Activated CD4-positive, CD25-positive, alpha-beta regulatory T cell treated with anti-CD3 and anti-CD28 coated beads, Interleukin-2, amount 50 U/mL, for 16 hours (primary cell): ENCODE measurements at places on chromosomes 3 and 15.

- peak; percentile 41 for DNase-seq
Observed at GRCh38 chr15:91853511-91853947, at the start of gene SLCO3A1. TSS of gene SLCO3A1 (plus strand) at chr15:91853708.

DNA sequence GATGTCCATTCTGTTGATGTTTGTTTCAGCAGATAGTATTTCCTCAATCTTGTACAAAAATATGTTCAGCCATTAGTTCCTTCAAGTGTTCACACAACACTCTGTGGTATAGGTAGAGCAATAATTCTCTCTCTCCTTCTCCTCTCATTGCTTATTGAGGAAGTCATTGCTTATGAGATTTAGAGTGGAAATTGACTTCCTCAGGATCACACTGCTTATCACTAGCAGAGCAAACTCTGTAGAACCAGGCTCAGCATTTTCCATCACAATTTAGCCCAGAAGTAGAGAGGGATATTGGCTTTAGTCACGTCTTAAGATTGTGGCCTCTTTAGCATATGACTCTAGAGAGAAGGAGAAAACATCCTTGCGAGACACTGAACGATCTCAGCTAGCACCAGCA is 31.2 kb downstream of the RAB11A start:
- DNase-seq, result no peak

GRCh38 chr3:59150039-59150438 is 100.2 kb upstream of the CFAP20DC start:
- no peak for DNase-seq

DNA sequence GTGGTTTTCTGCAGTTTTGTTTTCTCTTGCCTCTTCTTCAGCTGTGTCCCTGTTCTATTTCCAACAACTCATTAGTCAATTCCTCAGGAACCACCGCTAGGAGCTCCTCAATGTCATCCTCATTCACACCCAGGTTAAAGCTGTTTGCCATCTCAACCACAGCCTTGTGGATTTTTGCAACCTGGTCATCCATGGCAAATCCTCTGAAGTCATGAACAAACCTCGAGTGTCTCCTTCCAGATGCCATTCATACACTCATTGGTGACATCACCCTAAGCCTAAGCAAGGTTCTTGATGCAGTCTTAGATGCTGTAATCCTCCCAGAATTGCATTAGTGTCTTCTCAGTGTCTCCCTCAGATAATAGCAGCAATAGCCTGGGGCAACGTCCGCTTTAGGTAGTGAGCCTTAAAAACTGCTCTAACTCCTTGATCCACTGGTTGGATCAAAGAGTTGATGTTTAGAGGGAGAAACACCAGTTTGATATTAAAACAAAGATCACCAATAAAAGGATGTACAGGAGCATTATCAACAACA is 31.5 kb upstream of the ZNF502 start:
- no peak for DNase-seq

- DNase-seq, result no peak
Observed at GRCh38 chr3:64271631-64272030, 46.4 kb upstream of the PRICKLE2 start.

- DNase-seq, result no peak
Observed at GRCh38 chr3:88230638-88231037, 80.9 kb downstream of the C3orf38 start.

DNA sequence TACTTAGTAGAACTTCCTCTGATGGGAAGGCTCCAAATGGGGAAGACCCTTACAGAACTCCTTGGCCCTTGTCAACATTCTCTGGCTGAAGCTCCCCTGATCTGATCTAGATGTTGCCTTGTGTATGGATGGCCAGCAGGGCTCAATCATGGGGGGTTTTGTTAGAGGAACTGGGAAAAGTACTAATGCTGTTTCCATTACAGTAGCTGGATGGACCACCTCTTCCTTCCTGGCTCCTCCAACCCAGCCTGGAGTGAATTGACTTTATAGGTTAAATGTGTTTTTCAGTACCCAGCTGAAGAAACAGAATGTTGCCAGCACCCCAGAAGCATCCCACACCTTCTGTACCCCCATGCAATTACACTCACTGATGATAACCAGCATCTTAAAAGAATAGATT is 22.7 kb upstream of the CLEC3B start:
- DNase-seq, result no peak

GRCh38 chr15:85312486-85312885 is 67.9 kb upstream of the AKAP13 start:
- DNase-seq, result no peak

DNA sequence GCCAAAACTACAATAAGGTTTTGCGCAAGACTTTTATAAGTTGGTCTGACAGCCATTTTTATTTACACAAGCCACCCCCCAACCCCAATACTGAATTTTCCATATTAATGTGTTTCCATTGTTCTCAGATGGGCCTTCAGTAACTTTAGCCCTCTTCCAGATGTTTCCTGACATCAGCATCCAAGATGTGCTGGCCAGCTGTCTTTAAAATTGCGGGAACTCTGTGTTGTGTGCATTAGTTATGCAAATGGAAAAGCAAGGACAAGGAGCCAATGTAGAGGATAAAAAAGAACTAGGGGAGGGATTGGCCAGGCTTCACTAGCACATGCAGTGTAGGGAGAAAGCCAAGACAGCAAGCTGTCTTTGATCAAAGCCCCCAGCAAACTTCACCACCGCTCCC is 45.4 kb downstream of the COMMD2 start:
- DNase-seq, result no peak

DNA sequence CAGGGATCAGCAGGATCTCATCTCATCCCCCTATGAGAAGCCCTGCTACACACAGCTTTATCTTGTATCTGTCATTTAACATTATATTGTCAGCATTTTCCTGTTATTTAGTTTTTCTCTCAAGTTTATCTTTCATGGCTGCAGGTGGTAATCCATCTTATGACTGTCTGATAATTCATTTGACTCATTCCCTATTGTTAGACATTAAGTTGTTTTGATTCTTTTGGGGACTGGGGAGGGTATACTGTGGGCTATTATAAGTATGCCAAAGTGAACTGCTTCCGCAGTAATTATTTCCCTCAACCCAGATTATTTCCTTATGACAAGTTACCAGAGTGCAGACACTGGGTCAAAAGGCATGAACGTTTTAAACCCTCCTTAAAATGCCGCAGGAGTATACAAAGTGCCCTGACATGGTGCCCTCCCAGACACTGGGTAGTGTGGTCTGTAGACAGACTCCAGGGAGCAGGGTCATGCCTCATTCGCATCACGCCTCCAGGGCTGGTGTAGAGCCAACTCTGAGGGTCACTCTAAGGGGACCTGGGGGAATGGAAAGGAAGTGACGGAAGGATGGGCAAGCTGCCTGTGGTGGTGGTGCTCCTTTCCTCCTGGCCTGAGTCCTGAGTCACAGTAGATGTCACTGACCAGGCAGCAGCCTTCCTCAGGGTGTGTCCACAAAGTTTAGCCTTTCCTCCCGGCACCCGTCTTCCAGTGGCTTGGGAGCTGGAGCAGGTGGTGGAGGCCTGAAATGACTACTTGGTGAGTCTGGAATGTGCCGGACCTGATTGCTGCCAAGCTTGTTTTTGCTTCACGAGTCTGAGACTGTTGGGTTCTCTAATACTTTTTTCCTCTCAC is 11.6 kb downstream of the GPR160 start:
- DNase-seq, result no peak

DNA sequence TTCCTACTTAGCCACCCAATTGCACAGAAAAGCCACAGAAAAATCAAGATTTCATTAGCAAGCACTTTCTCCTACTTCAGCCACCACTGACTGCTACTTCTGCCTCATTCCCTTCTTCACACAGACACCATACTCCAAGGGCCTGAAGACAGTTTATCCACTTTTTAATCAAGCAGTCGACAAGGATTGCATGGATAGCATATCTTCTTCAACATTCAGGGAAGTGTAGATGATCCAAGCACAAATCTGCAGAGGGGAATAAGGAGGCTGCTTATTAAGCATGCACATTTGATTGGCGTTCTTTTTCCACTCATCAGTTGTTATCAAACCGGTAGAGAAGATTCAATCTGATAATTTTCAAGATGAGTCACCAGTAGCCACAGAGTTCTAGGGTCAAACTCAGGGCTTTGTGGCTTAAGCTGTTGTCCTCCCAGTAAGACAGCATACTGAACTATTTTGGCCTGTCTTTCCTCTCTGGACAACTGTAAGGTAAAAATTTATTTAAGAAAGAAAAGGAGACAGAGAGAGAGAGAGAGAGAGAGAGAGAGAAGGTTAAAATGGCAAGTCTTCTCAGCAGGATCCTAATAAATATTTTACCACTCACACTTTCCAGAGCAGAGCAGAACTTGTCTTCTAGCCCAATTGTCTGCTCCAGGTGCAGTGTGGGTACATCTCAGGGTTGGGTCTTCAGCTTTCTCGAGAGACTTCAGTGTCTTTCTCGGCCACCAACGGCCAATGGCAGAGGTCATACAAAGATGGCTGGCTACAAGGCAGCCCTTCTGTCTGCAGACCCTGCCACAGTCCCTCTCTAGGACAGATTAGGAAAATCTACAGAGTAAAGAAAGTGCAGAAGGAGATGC is 80.6 kb upstream of the BHLHE40 start:
- DNase-seq, result no peak

DNA sequence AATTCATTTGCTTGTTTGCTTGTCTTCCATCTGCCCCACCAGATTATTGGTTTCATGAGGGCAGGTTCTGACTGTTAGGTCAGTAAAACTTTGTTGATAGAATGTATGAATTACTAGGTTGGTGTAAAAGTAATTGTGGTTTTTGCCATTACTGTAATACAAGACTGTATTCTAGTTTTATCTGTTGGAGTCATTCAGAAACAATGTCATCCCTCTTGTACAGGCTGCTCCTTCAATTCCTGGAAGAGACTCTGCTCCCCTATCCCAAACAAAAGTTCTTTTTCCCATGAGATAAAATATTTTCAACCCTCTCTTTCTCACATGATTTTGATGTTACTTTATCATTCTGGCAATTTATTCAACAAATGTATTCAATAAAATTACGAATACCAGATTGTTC is 115.0 kb downstream of the CHST2 start:
- DNase-seq, result no peak

DNA sequence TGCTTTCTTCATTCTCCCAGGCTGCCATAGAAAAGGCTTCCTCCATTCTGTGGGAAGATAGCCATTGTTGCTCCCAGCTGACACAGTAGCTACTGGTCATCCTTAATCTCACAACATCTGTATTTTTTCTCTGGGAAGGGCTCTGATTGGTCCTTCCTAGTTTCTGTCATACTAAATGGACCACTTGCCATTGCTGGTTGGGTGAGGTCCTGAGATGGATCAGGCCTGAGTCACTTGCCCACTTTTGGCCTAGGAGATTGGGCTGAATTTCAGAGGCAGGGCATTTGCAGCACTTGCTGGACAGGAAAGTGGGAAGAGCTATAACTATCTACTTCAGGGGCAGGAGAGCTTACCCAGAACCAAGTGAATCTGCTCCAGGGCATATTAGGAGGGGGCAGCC is 106.5 kb upstream of the PROK2 start:
- no peak for DNase-seq

DNA sequence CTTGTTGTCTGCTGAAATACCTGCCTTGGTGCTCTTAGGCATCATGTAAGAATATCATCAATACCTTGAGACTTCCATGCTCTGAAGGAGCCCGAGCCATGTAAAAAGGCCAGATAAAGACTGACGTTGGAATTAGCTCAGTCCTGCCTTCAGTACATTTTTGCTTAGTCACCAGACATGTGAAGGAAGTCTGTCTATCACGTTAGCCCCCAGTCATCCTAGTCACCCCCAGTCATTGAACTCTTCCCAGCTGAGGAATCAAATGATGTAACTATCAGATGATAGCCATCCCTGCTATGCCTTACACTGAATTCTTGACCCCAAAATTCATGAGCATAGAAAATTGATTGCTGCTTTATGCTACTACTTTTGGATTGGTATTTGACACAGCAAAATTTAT is 351.2 kb upstream of the SGO1 start:
- no peak for DNase-seq

- DNase-seq, result no peak
Observed at GRCh38 chr3:12965999-12966846, 107.0 kb downstream of the IQSEC1 start.

GRCh38 chr3:13121553-13122001 is 48.3 kb upstream of the IQSEC1 start:
- DNase-seq, result no peak

GRCh38 chr3:18379647-18380046 is 45.5 kb downstream of the SATB1 start:
- DNase-seq, result no peak

DNA sequence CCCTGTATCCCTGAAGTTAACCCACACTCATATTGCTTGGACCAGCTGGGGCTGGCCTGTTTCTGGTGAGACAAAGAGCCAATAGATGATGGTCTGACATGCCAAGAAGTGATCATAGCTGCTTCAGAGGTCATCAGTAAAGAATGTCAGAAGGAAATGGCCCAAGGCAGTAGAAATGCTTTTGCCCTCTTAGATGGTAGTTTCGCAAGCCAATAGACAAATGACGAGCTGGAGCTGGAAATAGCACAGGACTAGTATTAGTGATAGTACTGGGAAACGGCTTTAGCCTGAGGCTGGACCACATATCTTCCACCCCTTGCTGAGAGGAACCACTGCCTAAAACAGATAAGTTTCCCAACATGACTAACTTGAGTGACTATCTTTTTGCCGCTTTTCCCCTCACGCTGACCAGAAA is 176.1 kb upstream of the THBS1 start:
- no peak for DNase-seq

- DNase-seq, result no peak
Observed at GRCh38 chr3:178504128-178504527, 32.1 kb upstream of the KCNMB2 start.

GRCh38 chr3:102536456-102536855 is 101.6 kb downstream of the ZPLD1 start:
- DNase-seq, result no peak

- peak; percentile 51 for DNase-seq
Observed at GRCh38 chr3:10602769-10603768, 97.7 kb upstream of the ATP2B2 start.

- DNase-seq, result no peak
Observed at GRCh38 chr3:50248387-50248786, 12.4 kb downstream of the GNAI2 start.

GRCh38 chr15:75577401-75578172 is 1.5 kb downstream of the PTPN9 start:
- DNase-seq, result no peak

DNA sequence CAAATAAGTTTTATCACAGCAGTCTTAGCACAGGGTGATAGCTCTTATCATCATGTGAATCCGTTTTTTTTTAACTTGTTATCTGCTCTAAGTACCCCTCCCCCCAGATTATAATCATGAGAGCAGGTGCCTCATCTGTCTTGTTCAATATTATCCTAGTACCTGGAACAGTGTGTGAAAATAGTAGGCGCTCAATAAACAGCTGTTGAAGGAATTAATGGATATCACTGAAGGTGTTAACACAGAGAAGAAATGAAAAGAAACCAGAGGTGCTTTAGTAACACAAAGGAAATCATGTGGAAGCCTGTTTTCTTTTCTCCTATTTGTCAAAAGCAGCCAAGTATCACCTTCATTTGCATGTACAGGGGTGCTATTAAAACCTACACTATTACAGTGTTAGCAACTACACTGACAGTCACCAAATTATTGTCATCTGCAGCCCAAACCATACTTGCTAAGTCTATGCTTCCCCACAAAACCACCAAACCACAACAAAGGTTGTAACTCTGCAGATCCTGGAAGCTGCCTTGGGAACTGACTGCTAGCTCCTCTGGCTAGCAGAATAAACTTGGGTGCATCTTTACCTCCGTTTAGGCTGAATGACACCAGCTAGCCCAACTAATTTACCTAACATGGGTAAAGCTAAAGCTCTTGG is 2.9 kb downstream of the XPC start:
- peak; percentile 33 for DNase-seq

GRCh38 chr15:97425596-97425995 is 534.9 kb upstream of the ARRDC4 start:
- DNase-seq, result no peak
